Fibroblast of mammary gland (primary cell): ENCODE measurements at places on chromosomes 2 and 18.

GRCh38 chr2:84077496-84077895 is 381.6 kb downstream of the SUCLG1 start:
- DNase-seq = peak; percentile 0

GRCh38 chr2:25314514-25315315 is 27.0 kb downstream of the DNMT3A start:
- DNase-seq = no peak

DNA sequence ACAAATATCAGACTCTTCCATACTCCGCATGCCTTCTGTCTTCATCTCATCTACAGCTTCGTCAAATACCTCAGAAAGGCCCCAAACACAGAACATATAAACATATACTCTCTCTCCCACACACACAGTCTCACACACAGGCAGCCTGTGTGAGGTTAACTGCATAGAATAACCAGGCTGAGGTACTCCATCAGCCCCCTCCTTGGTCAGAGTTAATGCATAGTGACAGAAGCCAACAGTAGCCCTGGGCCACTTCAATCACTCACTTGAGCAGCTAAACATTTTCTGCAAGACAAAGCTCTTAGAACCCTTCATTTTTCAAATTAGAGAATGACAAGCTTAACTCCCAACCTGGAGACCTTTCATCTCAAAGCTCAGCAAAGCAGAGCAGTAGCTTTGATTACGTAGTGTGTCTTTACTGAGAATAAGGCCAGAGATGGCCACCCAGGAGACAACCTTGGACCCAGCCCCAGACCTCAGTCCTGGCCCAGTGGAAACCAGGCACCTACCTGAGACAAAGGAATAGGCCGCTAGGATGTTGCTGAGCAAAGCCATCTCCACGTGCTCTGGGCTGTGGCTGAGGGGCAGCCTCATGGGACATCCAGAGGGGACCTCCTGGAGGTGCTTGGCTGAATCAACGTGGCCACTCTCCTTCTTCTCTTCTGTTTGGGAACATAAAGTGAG is 43.0 kb downstream of the EVA1A start:
- DNase-seq = no peak

DNA sequence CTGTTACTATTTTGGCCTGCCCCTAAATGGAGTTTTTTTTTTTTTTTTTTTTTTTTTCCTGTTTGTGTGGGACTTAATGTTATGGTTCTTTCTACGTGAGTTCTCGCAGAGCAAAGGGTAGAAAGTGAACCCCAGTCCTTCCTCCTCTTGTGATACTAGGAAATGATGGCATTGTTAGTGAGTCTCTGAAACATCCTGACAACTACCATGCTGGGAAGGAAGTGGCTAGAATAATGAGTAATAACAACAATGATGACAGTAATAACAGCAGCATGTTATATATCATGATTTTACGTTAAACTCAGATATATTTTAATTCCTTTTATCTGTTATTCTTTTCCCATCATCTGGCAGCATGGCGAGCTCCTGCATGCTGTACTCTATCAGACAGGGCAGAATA is 216.2 kb upstream of the LINC00305 start:
- DNase-seq = no peak

DNA sequence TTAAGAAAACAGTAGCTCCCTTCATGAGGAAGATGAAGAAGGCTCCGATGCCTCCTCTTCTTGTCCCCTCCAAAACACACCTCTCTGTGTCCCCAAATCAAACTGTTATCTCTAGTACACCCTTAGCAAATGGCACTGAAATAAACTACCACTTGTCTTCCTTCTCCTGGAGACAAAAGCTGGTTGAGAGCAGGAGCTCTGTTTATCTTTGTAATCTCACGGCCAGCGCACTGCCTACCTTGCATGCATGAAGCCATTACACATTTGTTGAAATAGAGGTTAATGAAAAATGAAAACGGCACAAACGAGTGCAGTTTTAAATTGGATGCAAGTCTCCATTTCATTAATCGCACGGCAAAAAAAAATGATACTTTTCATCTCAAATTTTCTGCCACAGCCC is 113.7 kb downstream of the EPB41L3 start:
- DNase-seq = no peak

GRCh38 chr2:121450301-121450700 is 80.4 kb upstream of the RNU4ATAC start:
- DNase-seq = no peak

DNA sequence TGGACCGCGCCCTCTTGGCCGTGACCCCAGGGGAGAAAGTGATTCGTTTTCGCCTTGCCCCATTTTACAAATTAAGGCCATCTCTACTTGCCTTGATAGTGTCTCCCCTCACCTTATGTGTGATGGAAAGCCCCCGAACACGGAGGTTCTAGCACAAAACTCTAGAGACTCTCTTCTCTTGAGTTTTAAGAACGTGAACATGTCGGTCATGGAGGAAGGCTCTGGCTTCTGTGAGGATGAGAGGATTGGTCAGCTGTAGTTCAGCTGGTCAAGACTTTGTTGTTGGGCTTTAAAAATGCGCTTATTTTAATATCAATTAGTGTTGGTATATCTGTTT is 828 bp downstream of the DYNC1I2 start:
- peak; percentile 35 for DNase-seq

DNA sequence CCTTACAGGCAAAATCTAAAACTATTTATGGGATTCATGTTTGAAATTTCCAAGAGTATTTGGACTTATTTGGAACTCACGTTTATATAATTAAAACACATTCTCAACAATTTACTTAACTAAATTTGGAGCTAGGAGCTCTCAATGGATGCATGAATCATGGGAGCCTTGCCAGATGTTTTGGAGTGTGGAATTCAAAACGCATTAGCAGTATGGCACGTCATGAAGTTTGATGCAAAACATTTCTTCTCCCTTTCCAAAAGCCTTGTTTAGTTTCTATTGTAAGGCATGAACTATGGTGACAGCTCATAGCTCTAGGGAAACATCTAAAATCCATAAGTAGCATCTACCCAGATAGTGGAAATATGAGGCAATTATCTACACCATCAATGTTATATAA is 701.6 kb downstream of the SATB2 start:
- DNase-seq = peak; percentile 3

DNA sequence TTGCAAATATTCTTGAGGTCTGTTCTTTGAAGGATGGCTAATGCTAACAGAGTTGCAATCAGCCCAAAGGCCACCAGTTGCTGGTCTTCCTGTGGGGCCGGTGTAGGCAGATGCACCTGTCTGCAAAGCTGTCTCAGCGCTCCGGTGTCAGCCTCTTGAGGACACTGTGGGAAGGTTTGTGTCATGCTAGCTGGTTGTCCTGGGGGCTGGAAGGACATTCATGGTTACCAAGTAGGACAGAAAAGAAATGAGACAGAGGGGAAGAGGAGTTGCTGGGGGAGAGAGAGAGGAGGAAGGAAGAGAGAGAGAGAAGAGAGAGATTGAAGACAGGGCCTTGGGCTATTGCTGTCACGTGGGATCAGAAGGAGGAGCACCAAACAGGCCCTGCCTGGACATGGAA is 639.6 kb upstream of the HS6ST1 start:
- no peak for DNase-seq

GRCh38 chr2:202436626-202437025 is 60.5 kb downstream of the BMPR2 start:
- peak; percentile 11 for DNase-seq

- DNase-seq = peak; percentile 95
These were observed 373.3 kb downstream of the IRS1 start for GRCh38 chr2:226426292-226426736.

GRCh38 chr2:88032070-88032702 is 15.8 kb upstream of the RNU2-63P start:
- DNase-seq = no peak

DNA sequence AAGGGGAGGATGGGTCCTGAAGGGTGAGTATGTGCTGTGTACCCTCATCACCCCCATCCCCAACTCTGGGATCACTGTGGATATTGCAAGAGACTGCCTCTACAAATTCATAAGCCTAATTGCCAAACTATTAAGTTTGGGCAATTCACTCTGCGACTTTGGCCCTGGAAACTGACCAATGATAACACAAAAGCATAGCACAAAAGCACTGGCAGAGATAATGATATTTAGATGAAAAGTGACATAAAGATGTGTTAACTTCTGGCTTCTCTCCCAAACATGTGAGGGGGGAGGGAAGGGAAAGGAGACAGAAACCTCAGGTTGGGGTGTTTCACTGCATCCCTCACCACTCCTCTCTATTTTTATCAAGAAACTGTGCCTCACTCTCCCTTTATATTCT is 150.3 kb downstream of the SATB2 start:
- DNase-seq = no peak

- no peak for DNase-seq
These were observed 134.2 kb upstream of the SPRED2 start for GRCh38 chr2:65566617-65567016.

GRCh38 chr2:68828887-68829708 is 42.1 kb downstream of the BMP10 start:
- DNase-seq = peak; percentile 89

- no peak for DNase-seq
These were observed 483.8 kb downstream of the GALR1 start for GRCh38 chr18:77733292-77733903.

DNA sequence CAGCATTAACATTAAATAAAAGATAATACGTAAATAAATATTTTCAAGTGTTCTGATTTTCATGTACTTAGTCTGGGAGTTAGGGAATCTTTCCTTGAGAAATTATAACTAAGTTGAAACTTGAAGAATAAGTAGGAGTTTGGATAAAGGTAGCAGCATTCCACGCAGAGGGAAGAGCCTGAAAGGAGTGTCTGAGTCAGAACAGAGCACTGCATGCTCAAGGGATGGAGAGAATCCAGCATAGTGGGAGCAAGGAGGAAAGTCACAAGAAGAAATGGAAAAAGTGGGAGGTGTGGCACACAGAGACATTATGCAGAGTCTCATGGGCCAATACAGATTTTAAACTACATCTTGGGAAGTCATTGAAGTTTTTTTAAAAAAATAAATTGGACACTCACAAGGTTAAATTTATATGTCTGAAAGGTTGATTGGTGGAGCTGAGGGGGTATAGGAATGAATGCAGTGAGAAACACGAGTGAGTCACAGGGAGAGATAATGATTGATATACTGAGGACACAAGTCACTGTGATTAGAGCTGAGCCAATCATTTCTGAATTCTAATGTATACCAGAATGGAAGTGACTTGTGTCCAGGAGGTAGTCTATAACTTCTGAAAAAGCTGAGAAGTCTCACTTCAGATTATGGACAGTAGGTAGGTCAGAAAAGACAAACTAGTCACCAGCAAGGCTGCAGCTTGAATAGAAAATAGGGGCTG is 66.9 kb downstream of the ICOS start:
- DNase-seq = no peak

GRCh38 chr2:204917089-204917701 is 371.9 kb downstream of the PARD3B start:
- DNase-seq = no peak

GRCh38 chr2:80166483-80167171 is 137.9 kb downstream of the LRRTM1 start:
- DNase-seq = no peak

- DNase-seq = no peak
These were observed 134.4 kb downstream of the ACTR3 start for GRCh38 chr2:114024326-114024725.

DNA sequence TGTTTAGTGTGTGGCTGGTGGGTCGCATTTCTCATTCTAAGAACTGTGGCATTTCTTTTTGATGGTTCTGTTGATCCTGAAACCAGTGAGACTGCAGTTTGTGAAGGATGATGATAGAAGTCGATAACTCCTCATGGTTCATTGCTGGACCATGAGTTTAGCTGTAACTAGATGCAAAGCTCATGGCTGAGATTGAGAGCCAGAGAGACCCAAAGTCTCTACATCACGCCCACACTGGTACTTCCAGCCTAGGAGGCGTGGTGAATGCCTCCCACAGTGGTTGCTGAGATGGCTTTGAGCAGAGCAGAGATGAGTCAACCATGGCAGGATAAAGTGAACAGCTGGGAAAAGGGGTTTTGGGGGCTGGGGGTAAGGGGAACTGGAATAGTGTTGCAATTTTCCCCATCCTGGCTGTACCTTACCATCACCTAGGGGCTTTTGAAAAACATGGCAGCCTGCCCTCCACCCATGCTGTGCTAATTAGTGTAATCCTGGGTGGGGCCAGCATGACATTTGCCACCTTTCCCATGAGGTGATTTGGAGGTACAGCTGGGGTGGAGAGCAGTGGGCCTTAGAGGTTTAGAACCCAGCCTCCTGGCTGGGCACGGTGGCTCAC is 24.1 kb downstream of the INPP4A start:
- peak; percentile 65 for DNase-seq

- peak; percentile 17 for DNase-seq
These were observed 115.2 kb downstream of the DIS3L2 start for GRCh38 chr2:232076736-232077135.

GRCh38 chr2:196415384-196415783 is 224.1 kb upstream of the CCDC150 start:
- no peak for DNase-seq

DNA sequence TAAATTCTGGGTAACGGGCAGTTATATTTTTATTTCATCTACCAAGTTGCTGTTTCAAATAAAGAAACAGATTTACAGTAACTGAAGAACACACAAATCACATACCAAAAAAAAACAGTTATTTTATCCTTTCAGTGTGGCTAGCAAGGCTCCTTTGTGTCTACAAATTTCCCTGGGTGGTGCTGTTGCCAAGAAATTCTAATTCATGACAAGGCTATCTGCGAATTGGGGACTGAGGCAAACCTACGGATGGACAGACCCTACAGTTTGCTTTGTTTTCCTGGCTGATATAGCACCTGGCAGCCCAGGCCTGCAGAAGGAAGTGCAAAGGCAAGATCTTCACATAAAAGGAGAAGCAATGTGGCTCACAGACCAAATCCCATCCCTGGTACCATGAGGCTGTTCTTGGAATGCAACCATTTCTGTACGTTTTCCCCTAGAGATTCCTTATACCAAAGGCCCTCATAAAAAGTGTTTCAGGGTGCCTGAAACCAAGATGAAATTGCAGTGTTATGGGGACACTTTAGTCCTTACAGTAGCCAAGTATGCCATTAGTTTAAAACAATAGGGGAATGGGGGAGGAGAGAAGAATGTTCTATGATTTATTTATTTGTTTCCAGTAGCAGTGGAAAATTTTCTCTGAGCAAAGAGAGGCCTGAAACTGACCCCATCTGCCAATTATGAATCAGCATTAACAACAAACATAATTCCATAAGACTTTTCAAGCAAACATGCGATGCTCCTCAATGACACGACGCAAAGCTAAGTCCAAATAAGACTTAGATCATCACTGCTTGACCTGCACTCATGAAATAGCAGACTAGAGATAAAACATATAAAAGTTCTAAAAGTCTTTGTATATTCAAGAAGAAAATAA is 4.3 kb downstream of the KLF7 start:
- peak; percentile 87 for DNase-seq

- peak; percentile 38 for DNase-seq
These were observed 45.2 kb downstream of the ADNP2 start for GRCh38 chr18:80154293-80154692.

DNA sequence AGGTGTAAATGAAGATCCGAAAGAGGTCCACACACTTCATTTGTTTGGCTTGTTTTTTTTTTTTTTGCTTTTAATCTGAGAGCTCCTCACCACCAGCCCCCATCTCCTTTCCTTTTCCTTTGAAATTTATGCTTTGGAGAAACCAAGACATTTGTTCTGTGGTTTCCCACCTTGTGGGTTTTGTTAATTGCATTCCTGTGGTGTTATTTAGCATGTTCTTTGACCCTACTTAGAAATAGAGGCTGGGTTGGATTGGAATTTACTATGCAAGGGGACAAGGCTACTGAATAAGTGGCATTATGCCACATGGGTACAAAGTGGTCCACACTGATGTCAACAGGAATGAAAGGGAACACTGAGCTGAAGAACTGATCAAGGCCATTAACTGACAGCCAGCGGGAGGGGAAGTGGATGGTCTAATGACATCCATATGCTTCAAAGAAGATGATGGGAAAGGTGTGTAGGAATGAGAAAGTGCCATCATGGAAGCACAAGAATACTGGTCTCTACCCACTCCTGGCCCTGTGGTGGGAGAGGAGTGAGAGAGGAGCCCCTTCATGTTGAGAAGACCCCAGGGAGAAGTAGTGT is 8.9 kb downstream of the CCL20 start:
- peak; percentile 45 for DNase-seq
